ENCODE measurements at places on chromosomes 4 and X. TPM values are rescaled to one million over a fixed set of nuclear protein-coding genes. Genes with fewer than 3 reads are reported as not detected.

- no peak overlapping the region for H3K4me3 ChIP-seq
- H3K36me3 ChIP-seq: peaks cover 2% of the 10 kb centered on the region
- H3K27ac ChIP-seq: no peak overlapping the region
- no peaks in the 10 kb centered on the region for H3K27me3 ChIP-seq
- no peaks in the 10 kb centered on the region for H3K4me1 ChIP-seq
Observed at GRCh38 chrX:17669891-17670290, 67.4 kb upstream of the SCML1 start.

- no peak overlapping the region for H3K4me3 ChIP-seq
- H3K27ac ChIP-seq: no peak overlapping the region
- H3K36me3 ChIP-seq: peaks cover 11% of the 10 kb centered on the region
- H3K27me3 ChIP-seq: no peaks in the 10 kb centered on the region
Observed at GRCh38 chr4:48372272-48372671, 30.9 kb downstream of the SLAIN2 start.

DOCK11 gene
- 62.6 TPM for total RNA-seq

DNA sequence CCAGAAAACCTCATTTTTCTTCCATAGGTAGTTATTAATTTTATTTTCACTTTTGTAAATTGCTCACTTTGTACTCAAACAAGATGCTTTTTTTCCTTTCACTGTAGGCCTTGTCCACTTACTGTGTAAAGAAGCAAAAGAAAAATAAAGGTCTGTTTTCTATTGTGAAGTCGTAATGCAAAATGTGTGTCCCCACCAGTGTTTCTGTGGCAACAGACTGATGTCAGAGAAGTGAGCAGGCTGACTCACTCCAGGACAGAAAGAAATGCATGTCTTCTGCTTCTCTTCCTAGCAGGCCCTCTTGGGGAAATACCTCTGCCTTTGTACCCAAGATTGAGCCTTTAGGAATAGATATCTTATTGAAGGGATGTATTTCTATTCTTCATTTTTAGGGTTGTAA is 30.3 kb downstream of the INPP4B start:
- H3K27me3 ChIP-seq: no peaks in the 10 kb centered on the region
- H3K4me1 ChIP-seq: peaks cover 22% of the 10 kb centered on the region
- no peaks in the 10 kb centered on the region for H3K36me3 ChIP-seq
- no peak overlapping the region for H3K4me3 ChIP-seq
- DNase-seq: peak; percentile 30
- no peak overlapping the region for H3K27ac ChIP-seq

GRCh38 chr4:8010618-8011017 is 71.0 kb upstream of the AFAP1 start:
- DNase-seq: no peak
- no peak overlapping the region for H3K4me3 ChIP-seq
- H3K27ac ChIP-seq: no peak overlapping the region

DNA sequence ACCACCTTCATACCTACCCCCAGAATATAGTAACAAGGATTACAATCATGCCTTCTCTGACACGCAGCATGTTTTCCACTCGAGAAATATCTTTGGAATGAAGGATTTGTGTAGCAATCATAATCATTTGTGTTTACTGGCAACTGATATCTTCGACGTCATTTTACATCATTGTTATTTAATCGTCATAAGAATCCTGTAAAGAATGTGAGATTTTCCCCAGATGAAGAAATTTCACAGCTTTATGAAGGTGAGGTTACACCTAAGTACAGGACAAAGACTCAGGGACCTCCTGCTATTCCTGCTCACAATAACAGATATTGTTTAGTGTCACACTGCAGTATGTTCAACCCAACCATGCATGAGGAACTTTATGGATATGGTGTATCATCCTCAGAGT is 198.2 kb upstream of the LDB2 start:
- H3K4me1 ChIP-seq: peaks cover 11% of the 10 kb centered on the region
- no peak overlapping the region for H3K4me3 ChIP-seq
- no peaks in the 10 kb centered on the region for H3K36me3 ChIP-seq
- no peak overlapping the region for H3K27ac ChIP-seq
- DNase-seq: no peak

GRCh38 chr4:184403384-184403781 is 71.0 kb downstream of the IRF2 start:
- no peak overlapping the region for H3K27ac ChIP-seq
- H3K27me3 ChIP-seq: no peaks in the 10 kb centered on the region
- no peak for DNase-seq
- H3K4me3 ChIP-seq: no peak overlapping the region
- H3K4me1 ChIP-seq: peaks cover 15% of the 10 kb centered on the region

Measured in activated CD8-positive, alpha-beta T cell treated with anti-CD3 and anti-CD28 coated beads, Interleukin-2, amount 10 ng/mL, durations not matched to agents 7 days and 5 days (primary cell).